ENCODE measurements at places on chromosomes 5 and 9. TPM values are rescaled to one million over a fixed set of nuclear protein-coding genes. Genes with fewer than 3 reads are reported as not detected.

The IGFBPL1 gene
- polyA plus RNA-seq, result not detected

The STK32A gene
- not detected for polyA plus RNA-seq

The ATP6V0E1 gene
- polyA plus RNA-seq, result 499 TPM

The ISL1 gene
- not detected for polyA plus RNA-seq

The PCDHGB5 gene
- 0.17 TPM for polyA plus RNA-seq

The LCN1 gene
- polyA plus RNA-seq, result not detected

The LARP1 gene
- polyA plus RNA-seq, result 9.4 TPM

The SLC31A2 gene
- polyA plus RNA-seq, result 4.0 TPM

The C7 gene
- polyA plus RNA-seq, result not detected
